ENCODE measurements at places on chromosomes 7 and 10.
A peak's percentile ranks its signal among the peaks of the same experiment; 100 is the strongest.

- DNase-seq, result no peak
Measured at GRCh38 chr10:50541921-50542320, 81.8 kb downstream of the SGMS1 start.

- DNase-seq, result no peak
Measured at GRCh38 chr7:86793136-86793535, 149.4 kb downstream of the GRM3 start.

DNA sequence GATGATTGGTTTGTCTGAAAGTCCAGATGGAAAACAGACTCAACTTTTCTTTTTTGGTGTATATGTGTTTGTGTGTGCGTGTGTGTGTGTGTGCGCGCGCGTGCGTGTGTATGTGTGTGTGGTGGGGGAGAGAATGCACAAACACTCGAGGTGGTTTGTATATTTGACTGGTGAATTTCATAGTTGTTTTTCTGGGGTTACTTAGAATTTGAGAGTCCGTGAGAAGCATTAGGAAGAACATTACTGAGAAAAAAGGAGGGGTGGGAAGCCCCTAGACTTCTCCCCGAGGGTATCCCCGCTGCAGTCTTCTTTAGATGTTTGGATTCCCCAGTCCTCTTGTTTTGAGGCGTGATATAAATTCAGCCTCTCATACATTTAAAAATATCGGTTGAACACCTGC is 6.0 kb downstream of the CAMK1D start:
- DNase-seq, result no peak

DNA sequence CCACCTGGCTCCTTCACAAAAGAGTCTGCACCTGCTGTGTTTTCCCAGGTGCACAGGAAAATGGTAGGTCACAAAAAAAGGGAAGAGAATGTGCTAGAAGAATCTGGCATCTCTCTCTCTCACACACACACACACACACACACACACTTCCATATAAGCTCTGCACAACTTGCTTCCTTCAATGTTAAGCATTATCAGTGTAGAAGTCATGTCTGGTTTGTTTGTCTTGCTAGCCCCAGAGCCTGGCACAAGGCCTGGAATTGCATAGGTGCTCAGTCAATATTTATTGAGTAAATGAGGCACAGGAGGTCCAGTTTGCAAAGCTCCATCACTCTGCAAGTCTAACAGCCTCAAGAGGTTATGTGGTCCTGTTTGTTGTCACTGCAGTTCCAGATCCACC is 867.3 kb upstream of the AUTS2 start:
- no peak for DNase-seq

DNA sequence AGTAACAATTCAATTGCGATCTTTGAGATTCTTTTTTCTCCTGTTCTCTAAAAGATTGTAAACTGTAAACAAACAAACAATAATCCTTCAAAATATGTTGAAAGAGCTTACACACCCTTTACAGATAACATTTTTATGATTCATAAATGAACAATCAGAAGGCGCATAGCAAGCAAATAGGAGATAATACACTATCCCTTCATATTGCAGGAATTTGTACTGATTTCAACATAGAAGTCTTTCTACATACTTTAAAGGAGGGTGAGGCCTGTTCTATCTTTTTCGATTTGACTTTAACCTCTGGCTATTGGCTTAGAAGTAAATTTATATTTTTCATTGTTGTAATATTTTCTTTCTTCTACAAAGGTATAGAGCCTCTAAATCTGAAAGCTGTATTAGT is 57.2 kb downstream of the TFEC start:
- no peak for DNase-seq

- DNase-seq, result no peak
Measured at GRCh38 chr10:20288060-20288459, 471.8 kb downstream of the PLXDC2 start.

DNA sequence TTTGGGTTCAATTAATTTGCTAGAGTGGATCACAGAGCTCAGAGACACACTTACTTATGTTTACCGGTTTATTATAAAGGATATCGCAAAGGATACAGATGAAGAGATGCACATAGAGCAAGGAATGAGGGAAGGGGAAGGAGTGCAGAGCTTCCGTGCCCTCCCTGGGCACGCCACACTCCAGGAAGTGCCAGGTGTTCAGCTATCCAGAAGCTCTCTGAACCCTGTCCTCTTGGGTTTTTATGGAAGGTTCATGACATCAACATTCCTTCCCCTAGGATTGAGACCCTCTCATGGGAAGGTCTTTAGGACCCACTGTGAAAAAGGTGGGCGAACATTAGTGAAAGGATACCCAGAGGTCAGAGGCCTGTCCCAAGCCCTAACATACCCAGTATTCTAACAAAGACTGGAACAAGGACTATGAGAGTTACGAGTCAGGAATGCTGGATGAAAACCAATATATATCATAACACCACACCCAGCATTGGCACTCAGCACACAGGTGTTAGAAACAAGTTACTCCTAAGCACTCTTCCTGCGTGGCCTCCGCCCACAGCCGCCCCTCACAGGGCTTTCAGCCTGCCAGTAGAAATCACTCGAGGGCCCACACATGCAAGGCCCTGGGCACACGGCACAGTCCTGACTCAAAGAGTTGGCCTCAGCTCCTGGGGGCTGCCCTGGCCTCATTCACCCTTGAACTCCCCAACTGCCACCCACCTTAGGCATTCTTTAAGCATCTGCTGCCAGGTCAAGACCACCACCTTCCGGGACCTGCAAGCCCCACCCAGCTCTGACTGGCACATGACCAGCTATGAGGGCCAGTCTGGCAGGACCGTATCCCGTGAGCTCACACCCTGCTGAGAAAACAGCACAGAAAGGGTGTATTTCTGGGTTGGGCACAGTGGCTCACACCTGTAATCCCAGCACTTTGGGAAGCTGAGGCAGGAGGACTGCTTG is 5.6 kb upstream of the AIFM2 start:
- DNase-seq, result no peak

DNA sequence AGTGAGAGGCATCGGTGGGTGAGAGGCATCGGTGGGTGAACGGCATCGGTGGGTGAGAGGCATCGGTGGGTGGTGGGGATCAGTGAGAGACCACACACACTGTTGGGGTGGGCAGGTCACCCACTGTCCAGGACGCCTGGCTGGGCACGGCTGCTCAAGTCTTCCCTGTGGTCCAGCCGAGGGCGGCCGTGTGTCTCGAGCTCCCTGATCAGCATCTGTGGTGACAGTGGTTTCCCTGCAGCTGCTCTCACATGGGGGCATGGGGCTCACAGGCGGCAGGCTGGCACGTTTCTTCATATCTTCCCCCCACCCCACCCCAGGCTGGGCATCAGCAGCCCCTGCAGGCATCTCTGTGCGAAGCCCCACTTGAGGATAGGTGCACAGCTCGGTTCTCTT is 78.2 kb downstream of the NKX6-2 start:
- no peak for DNase-seq

GRCh38 chr7:90387470-90388240 is 15.6 kb upstream of the CLDN12 start:
- peak; percentile 6 for DNase-seq

- DNase-seq, result no peak
Measured at GRCh38 chr10:59400214-59400613, 37.9 kb upstream of the FAM13C start.

DNA sequence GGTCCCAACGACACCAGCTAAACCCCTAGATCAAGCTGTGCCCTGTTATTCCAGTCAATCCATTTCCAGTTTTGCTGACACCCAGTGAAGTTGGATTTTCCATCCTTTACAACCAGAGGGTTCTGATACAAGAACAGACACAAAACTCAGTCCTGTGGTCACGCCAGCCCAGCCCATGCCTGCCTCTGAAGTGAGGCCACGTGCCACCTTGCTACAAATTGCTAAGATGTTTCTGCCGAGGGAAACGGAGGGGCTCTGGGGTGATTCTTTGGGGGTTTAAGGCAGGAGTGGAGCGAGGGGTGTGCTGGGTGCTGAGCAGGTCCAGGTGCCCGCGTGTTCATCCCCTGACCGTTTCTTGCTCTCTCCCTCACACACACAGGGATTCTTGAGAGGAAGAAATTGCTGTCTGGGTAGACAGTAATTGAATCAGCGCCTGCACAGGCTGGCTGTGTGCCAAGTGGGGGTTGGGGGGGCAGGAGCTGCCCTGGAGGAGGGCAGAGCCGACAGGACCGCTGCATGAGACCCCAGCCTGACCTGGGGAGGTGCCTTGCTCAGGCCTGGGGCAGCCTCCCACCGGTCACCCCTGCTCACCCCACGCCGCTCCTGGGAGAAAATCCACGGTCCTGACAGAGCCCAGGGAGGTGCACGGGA is 38.1 kb downstream of the ADAP1 start:
- no peak for DNase-seq

GRCh38 chr7:87709258-87709657 is 81.1 kb downstream of the RUNDC3B start:
- DNase-seq, result peak; percentile 55

GRCh38 chr10:6271663-6272062 is 68.9 kb downstream of the PFKFB3 start:
- DNase-seq, result no peak

GRCh38 chr10:21926358-21926925 is 77.1 kb downstream of the DNAJC1 start:
- peak; percentile 51 for DNase-seq

DNA sequence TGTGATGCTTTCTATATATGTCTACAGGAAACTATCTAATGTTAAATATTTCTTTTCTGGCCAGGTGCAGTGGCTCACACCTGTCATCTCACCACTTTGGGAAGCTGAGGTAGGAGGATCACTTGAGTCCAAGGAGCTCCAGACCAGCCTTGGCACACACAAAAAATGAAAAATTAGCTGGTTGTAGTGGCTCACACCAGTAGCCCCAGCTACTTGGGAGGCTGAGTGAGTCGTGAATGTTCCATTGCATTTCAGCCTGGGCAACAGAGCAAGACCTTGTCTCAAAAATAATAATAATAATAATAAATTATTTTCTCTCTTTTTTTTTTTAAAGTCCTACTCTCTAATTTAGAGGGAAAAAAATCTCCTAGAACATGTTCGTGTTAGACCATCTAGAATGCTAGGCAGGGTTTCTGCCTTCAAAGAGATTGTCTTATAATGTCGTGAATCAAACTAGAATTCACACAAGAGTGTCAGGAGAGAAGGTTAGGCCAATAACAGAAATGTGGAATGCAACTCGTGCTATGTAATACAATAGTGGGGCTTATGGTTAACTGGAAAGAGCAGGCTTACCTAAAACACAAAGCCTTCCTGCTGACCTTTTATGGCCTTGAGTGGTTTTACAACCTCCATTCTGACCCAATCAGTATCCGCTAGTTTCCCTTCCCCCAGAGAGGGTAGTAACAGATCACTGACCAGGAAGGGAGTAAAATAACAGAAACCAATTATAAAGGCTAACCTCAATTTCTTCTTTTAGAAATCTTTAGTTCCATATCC is 46.3 kb downstream of the MYOF start:
- peak; percentile 93 for DNase-seq

All from mesendoderm (in vitro differentiated cells).